H54 (cell line): ENCODE measurements at places on chromosomes 7 and 10.

DNA sequence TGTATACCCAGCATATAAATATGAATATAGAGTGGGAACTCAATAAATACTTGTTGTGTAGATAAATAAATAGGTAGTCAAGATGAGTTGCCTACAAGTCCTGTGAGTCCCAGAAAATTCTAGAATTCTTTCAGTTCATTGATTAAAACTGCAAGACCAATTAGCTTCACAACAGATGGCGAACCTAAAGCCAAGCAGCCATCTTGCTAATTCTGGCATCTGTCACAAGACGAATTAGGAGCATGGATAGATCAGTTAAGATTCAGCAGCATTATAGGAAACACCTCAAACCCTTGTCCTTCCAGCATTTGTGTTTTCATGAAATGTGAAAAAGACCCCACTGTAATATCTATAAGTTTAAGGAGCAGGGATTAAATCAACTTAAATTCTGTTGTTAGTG is 552.7 kb downstream of the MAGI2 start:
- no peak for DNase-seq

DNA sequence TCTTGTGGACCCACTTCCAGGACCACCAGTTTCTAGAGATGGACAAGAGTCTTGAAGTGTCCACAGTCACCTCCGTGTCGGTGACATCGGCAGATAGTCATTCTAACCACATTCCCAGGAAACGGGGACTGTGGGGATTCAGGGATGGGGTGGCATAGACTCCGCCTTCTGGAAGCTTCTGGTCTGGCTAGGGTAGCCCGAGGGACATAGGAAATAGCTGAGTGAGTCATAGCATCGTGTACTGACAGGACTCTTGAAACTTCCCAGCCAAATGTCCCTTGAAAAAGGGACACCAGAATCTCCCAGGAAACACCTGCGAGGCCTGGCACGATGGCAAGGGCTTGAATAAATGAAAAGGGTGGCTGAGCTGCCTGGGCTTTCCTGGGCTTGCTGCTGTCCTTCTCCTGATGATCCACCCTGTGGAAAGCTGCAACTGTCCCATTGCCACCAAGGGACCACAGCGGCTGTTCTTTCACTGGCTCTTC is 84.1 kb upstream of the LRRC4 start:
- DNase-seq = no peak

GRCh38 chr10:43126759-43127424 is 11.4 kb upstream of the CSGALNACT2 start:
- DNase-seq = no peak

GRCh38 chr10:46291817-46292572 is 5.2 kb downstream of the ANTXRL start:
- no peak for DNase-seq

- no peak for DNase-seq
These were observed 85.6 kb upstream of the ANLN start for GRCh38 chr7:36304099-36304425.
